ENCODE measurements at places on chromosomes 7 and 10.

- no peak for DNase-seq
Measured at GRCh38 chr7:33412331-33412730, 283.0 kb downstream of the BBS9 start.

GRCh38 chr7:82105463-82105862 lies 335.6 kb upstream of the HGF start:
- DNase-seq, result no peak

DNA sequence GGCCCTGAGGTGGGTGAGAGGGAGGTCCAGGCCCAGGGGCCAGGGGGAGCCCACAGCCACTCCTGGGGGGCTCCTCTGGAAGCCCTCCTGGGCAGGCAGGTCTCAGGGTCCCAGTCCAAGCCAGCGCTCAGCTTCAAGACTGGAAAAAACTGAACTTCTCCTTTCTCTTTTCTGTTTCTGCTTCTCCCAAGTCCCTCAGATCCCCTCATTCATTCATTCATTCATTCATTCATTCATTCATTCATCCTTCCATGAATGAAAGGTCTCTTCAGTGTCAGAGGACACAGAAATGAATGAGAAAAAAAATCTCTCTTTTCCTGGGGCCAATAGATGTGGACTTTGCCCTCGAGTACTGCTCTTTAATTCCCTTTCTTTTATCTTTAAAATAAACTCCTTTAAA lies 34.6 kb upstream of the PSMG3 start:
- DNase-seq, result no peak

- DNase-seq, result no peak
Measured at GRCh38 chr7:121294448-121294992, 34.3 kb upstream of the WNT16 start.

DNA sequence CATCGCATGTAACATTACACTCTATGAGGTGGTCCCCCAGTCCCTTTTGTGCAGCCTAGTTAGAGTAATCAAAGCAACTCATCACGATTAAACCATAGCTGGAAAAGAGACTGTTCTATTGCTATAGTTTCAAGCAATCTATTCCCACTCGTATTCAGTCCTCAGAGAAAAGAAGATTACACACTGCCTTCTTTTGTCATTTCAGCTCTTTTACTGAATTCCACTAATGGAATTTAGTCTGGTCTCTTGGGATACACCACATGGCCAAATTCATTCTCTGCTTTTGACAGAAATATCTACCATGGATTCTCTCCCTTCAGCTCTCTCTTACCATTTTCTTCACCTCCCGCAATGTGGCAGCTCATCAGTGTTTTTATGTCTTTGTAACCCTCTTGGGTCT lies 108.9 kb upstream of the HDAC9 start:
- no peak for DNase-seq

- no peak for DNase-seq
Measured at GRCh38 chr7:136693166-136694119, 175.0 kb upstream of the CHRM2 start.

DNA sequence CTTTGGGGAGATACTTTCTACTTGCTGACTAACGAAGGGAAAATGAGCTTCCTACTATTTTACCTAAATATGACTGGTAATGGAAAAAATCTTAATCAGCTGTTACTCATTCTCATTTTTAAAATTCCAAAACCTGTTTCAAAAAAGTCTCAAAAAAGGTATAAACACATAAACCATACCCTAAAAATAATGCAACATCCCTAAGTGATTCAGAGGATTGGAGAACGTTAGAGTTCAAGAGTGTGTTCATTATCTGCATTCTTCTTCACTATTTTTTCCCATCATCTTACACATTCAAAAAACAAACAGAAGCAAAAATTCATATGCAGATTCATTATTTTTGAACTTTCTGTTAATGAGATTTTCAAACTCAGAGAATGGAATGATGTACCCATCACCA lies 150.4 kb upstream of the GNAI1 start:
- no peak for DNase-seq

- DNase-seq, result no peak
Measured at GRCh38 chr10:73889014-73889413, 14.7 kb upstream of the CAMK2G start.

DNA sequence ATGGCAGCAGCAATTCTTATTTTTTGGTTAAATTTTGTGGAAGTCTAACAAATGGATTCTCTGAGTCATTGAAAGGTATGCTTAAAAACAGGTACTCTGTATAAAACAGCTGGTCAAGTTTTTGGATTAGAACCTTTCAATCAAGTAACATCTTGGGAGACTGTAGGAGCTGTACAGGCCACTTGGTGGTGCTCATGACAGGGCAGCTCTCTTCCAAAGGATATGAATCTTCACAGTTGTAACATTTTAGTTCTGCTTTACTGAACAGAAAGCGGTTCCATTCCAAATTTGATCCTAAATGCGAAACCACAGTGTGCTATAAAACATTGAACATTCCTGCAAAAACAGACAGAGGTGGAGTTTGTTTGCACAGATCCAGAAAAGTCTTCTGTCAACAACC lies 44.5 kb upstream of the AGR3 start:
- no peak for DNase-seq

DNA sequence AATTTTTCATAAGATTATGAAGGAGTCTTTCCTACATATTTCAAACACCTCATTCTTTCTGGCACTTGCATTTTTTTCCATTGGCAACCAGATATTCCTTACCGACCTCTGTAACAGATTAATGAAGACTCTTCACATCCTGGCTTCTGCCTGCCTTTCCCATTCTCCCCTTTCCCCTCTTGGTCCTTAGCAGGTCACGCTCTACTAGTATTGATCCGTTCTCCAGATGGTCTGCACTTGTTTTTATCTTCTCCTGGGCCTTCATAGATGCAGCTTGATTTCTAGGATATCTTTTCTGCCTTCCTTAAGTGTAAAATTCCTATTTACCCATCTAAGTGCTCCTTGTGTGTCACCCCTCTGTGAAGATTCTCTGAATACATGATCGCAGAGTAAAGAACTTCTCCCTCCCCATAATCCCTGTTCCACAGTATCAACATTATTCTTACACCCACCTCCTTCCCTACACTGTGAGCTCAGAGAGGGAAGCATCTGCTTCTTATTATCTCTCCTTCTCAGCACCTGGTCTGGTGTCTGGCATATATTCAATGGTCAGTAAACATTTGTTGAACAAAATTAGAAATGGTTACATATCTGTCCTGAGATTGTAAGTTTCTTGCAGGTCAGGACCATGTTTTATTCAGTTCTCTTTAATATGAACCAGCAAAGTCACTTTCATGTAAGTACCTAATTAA lies 654.2 kb downstream of the REEP3 start:
- no peak for DNase-seq
